Stimulated activated CD4-positive, alpha-beta T cell treated with anti-CD3 and anti-CD28 coated beads, Interleukin-12 subunit alpha, Interleukin-12 subunit beta, amount 100 ng/mL, for 48 hours (primary cell): ENCODE measurements at places on chromosomes 4 and X.

- DNase-seq = no peak
Measured at GRCh38 chrX:31271615-31272471, 200.0 kb upstream of the FTHL17 start.

DNA sequence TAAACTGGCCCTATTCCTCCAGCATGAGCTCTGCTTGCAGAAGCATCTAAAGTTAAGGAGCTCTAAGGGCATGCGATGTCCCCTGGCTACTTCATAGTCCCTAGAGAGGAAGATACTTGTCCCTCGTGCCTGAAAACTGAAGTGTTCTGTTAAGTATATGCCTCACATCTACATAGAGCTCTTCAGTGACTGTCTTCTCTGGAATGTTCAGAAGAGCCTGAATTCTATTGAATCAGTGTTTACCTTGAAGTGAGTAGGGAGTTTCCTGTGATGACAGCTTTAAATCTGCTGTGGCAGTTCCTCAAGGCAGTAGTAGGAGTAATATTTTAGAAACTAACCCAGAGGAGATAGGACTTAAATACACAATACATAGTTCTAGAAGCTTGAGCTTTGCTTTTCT, 111.2 kb downstream of the ZNF518B start:
- no peak for DNase-seq

DNA sequence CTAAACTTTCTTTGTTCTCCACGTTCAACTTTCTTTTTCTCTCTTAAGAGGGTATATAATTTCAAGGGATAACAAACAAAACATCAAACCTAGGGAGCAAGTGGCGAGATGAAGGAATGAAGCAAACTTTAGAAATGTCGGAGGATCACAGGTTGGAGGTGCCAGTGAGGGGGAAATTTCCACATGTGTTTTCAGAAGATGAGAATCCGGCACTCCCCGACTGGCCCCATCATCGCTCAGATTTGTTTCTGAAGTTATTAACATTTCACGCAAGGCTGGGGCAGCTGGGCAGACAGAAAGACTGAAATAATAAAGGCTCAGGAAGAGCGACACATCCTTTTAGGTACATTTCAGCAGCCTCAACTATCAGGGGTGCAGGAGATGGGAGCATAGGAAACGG, 134.9 kb downstream of the SMIM20 start:
- no peak for DNase-seq

- DNase-seq = no peak
Measured at GRCh38 chr4:109600431-109600830, 40.4 kb downstream of the MCUB start.

GRCh38 chr4:107497054-107497453, 223.0 kb downstream of the PAPSS1 start:
- DNase-seq = no peak

GRCh38 chr4:88526221-88526815, 2.7 kb upstream of the PYURF start:
- DNase-seq = no peak

GRCh38 chr4:7581477-7581876, 146.7 kb upstream of the PSAPL1 start:
- DNase-seq = no peak

GRCh38 chr4:183332447-183332846, 10.2 kb upstream of the CLDN24 start:
- no peak for DNase-seq

DNA sequence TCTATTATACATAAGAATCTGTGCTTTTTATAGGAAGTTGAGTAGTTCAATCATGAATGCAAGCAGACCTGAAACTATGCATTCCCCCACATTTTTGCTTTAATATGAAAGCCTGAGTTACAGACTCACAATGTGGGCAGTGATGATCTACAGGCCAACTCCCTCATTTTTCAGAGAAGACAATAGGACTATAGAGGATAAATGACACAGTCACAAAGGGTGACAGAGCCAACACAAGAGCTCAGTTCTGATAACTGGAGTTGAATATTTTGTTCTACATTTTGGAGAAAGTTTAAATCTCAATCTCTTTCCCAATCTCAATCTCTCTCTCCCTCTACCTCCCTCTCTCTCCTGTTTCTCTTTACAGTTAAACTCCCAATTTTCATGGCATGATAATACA, 27.0 kb downstream of the MBNL3 start:
- DNase-seq = no peak

GRCh38 chr4:81606166-81606565, 134.5 kb upstream of the RASGEF1B start:
- DNase-seq = no peak

- DNase-seq = no peak
Measured at GRCh38 chr4:74724979-74725378, 69.3 kb downstream of the BTC start.

GRCh38 chr4:88841635-88842034, 144.0 kb upstream of the NAP1L5 start:
- no peak for DNase-seq

DNA sequence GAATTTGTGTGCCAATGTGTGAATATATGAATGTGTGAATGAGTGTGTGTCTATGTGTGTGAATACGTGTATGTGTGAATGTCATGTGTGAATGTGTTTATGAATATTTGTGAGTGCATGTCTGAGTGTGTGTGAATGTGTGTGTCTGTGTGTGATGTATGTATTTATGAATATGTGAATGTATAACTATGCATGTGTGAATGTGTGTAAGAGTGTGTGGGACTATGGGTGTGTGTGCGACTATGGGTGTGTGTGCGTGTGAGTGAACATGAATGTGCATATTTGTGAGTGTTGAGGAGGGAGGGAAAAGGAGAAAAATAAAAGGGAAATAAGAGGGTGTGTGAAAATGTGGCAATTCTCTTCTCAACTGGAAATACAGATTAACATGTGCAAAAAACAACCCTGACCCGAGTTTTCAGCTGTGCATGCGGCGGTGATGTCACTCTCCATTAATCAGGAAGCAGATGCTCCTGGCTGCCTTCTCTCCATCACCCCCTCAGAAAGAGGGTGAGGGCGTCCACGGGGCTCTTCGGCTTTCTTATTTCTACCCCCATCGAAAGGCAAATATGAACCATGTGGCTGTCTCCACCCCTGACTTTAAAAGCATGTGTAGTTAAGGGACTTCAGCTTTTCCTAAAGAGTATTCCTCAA, 219.8 kb downstream of the MAML3 start:
- no peak for DNase-seq

GRCh38 chr4:178165951-178166308, 723.7 kb upstream of the AGA start:
- DNase-seq = no peak

GRCh38 chrX:41142130-41142910, 57.1 kb downstream of the USP9X start:
- no peak for DNase-seq

- DNase-seq = no peak
Measured at GRCh38 chr4:24816797-24817196, 21.4 kb downstream of the SOD3 start.

DNA sequence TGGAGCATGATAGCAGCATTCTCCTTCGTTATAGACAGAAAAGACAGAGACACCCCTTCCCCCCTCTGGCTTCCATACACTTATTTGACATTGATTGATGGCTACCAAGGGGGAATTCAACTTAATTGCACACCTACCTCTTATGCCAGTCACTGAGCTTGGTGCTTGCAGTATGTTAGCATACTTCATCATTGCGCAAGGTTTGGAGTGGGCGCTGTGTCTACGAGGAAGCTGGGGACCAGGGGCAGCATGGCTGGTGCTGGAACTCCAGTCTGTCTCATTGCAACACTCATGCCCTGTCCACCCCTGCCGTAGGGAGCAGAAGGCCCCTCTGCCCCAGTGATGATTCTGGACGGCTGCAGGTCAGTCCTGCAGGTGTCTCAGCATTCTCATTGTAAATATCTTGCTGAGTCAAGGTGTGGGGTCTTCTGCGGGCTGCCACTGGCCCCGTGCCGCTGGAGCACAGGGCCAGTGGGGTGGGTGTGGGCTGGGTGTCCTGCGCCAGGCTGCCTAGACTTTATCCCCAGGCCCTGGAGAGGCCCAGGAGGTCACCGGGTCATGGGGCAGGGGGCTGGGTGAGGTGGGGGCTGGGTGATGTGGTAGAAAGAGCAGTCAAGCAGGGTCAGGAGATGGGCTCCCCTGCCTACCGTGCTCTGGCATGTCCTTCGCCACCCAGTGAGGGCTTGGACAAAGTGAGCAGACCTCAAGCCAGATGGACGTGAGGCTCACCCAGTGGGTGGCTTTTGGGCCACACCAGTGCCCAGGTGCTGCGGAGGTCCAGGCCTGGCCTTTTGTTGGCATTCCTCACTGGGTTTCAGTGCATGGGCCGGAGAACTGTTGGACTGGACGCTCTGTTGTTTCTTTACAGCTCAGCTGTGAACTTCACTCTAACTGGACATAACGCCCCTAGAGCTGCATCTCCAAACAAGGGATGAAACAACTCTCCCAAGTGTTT, 85.5 kb downstream of the PSAPL1 start:
- DNase-seq = no peak

DNA sequence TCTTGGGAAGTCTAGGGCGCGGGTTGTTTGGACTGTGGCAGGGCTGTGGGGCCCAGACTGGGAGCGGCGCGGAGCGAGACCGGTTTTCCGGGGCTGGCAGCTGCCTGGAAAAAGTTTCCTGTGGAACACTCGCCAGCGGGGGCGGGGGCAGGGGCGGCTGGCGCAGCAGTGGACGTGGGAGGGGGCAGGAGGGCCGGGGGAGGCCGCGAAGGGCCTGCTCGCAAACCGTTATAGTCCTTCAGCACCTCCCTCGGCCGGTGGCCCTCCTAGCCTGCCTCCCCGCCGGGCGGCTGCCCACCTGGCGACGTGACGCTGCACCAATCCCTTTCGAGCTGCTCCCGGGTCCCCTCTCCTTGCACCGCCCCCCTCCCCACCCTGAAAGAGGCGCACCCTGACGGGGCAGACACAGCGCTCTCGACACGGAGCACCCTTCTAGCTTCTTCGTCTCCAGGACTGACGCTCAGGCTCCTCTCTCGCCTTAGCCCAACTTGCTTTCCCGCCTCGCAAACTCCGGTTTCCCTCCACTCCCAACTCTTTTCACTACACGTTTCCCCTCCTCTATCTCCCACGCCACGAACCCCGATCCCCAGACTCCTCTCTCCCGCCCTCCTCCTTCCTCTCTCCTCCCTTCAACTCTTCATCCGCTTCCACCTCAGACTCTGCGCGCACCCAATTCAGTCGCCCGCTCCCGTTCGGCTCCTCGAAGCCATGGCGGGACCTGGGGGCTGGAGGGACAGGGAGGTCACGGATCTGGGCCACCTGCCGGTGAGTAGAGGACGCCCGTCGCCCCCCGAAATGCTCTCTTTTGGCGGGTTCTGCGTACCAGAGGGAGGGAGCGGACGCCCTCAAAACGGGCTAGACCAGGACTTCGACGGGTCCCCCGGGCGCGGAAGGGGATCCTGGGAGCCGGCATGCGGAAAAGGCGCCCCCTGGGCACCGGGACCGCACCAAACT, at the start of gene NRK:
Gene NRK, plus strand, starts transcription at position 402 of the 954 bp plus-strand sequence. Its CDS starts 307 bp downstream, at position 709.
- DNase-seq = no peak
